ENCODE measurements at places on chromosomes 11 and 22.

- DNase-seq, result no peak
These were observed 36.4 kb downstream of the RTN4R start for GRCh38 chr22:20231514-20232236.

DNA sequence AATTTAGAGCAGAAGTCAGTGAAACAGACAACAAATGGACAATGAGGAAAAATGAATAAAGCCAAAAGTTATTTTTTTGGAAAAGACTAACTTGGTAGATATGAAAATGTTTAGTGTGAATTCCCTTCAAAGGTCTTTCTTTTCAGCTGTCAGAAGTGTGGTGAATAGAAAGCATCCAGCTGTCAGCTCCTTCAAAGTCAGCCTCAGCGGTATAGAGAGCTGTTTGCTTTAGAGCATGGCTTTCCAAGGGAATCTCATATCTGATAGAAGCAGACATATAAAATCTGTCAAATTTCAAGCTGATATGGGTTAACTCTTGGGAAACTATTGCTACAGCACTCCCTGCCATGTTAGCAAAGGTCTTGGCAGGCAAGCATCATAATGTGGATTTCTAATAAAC is 309.3 kb downstream of the CASP12 start:
- no peak for DNase-seq

DNA sequence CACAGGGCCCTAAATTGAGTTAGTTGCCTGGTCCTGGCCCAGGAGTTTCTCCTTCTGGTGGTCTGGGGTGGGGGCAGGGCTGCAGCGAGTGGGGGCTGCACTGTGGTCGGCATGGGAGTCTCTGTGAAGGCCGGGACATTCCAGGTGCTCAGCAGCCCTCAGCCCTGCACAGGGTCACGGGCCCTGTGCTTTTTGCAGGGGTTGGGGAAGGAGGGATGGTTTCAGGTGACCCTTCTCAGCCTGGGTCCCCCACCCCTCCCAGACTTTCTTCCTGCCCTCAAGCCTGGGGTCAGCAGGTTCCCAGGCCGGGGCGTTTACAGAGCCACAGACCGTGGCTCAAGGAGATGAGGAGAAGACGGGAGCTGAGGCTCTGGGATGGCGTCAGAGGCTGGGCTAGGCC is 7.8 kb downstream of the EMID1 start:
- no peak for DNase-seq

- DNase-seq, result no peak
These were observed 19.7 kb upstream of the CDC42EP2 start for GRCh38 chr11:65295001-65295400.

Measured in adrenal gland (tissue), 19 donors.